ENCODE measurements at places on chromosomes 11 and 22. TPM values are rescaled to one million over a fixed set of nuclear protein-coding genes. Genes with fewer than 3 reads are reported as not detected.

Gene RAG1
- 0.36 TPM for total RNA-seq

DNA sequence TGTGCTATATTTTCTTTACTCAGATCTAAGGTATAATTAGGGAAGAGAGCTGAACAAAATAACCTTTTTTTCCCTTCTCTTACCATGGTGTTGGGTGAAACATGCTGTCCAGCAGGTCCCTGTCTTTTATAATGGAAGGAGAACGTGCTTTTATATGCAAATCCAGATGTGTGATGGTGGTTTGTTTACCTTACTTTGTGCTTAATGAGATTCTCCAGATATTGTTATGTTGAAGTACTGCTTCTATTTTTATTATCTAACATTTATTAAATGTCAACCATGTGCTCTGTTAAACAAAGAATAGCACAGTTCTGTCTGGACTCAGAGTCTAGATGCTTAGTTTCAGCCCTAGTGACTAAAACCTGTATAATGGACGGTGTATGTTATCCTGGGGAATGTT is 10.1 kb upstream of the GRIK4 start:
- no peak for DNase-seq

DNA sequence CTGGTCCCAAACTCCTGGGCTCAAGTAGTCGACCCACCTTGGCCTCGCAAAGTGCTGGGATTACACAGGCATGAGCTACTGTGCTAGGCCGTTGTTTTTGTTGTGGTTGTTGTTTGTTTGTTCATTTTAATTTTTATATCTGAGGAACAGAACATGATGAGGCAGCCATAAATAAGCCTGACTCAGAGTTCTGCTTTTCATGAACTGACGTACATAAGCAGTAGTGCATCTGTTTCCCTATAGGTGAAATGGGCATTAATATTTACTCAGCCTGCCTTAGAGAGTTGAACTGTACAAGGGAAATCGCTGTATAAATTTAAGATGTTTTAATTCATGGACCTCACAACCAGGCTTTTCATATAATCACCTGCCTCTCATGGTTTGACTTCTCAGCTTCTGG is 80.5 kb downstream of the PDHX start:
- no peak for DNase-seq

- no peak for DNase-seq
Measured at GRCh38 chr22:44131989-44132685, 48.6 kb upstream of the PARVG start.

DNA sequence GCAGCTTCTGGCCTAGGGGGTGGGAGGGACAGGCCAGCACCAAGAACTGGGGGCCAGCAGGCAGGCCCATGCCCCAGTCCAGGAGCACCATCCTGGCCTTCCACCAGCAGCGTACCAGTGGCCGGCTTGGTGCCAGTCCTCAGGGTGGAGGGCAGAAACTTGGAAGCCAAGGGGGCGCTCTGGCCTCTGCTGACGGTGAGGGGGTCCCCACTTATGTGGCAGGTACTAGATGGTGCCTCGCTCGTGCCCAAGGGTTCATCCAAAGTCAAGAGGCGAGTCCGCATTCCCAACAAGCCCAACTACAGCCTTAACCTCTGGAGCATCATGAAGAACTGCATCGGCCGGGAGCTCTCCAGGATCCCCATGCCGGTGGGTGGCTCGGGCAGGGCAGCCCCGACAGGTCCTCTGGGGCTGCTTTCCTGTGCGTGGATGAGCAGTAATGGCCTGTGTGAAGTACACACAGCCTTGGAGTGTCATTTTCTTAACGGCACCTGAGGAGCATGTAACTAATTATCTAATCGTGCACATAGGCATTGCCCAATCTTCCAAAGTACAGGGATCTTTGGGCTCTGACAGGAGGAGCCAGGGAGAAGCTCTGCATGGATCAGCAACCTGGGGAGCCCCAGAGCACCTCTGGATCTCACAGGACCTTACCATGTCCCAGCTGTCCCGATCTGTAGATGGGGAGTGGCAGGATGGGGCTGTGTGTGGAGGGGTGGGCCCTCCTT is 79.1 kb downstream of the MORC2 start:
- no peak for DNase-seq

Gene SYCE3
- not detected for total RNA-seq

Measured in activated CD8-positive, alpha-beta T cell treated with anti-CD3 and anti-CD28 coated beads for 36 hours (primary cell).